ENCODE measurements at places on chromosomes 6 and 20.

- no peak for DNase-seq
Observed at GRCh38 chr6:148517470-148517869, 174.8 kb downstream of the SASH1 start.

DNA sequence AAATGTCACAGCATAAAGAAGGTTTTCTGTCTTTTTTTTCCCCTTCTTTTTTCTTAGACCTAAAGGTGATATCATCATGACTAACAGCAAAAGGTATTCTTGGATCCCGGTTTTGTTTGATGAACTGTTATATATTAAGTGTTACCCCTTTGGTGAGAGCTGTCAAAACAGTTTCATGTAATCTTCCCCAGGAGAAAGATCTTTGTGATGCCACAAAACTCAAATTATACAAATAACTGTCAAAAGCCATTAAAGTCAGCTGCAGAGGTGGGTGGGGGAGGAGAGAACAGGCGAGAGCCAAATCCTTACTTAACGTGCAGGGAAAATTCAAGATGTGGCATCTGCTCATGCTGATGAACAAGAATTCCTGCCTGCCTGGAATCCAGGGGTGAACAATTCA lies 258.2 kb downstream of the BMP7 start:
- no peak for DNase-seq

GRCh38 chr20:24746351-24746685 lies 202.8 kb upstream of the CST7 start:
- DNase-seq, result no peak

DNA sequence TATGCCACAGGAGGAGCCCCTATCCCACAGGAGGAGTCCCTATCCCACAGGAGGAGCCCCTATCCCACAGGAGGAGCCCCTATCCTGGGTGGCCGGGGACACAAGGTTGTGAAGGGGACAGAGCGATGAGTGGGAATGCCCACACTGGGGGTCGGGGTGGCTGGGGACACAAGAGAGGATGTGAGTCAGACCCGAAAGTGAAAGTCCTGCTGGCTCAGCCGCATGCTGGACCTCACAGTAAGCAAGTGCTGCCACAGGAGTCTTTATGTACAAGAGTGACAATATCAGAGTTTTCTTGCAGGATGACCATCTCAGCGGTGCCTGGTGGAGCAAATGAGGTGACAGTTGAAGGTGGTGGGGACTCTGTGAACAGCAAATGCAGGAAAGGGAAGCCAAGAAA lies 93.7 kb downstream of the PSMB1 start:
- DNase-seq, result no peak

- DNase-seq, result no peak
Observed at GRCh38 chr6:168031411-168031971, 34.0 kb downstream of the KIF25 start.

- no peak for DNase-seq
Observed at GRCh38 chr6:11078266-11078665, 15.4 kb upstream of the SMIM13 start.

DNA sequence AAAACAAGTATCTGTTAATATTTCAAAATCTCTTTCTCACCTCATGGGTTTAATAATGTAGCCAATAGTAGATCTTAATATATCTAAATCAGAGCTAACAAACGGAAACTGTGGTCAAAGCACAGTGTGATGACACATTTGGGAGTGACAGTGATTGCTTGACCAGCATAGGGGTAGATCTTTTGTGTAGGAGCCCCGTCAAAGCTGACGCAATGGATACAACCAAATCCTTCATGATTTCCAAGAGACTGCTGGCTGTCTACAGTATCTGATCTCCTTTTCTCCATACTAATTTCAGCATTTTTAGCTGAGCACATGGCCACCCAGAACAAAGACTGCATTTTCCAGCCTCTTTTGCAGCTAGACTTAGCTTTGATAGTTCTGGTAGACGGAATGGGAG lies 299.3 kb upstream of the ECI2 start:
- DNase-seq, result no peak

Measured in NCI-H1092 (cell line).